NCI-H2029 treated with DMSO at 0.1 percent for 48 hours (cell line): ENCODE measurements at places on chromosomes 3 and 15.

DNA sequence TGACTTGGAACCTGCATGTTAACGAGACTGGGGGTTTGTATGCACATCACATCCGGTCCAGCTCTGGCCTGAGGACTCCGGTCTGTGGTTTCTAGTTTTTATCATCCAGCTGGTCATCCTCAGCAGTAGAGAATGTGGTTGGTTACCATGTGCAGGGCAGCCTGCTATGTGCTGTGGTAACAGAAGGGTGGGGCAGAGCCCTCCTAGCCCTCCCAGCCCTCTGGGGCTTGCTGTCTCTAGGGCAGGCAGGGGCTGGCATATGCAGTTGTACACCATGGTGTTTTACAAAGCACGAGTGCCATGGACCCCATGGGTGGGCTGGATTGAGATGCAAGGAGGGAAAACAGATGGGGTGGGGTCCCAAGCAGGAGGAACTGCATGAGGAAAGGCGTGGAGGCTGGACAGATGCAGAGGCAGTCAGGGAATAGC, 70.2 kb downstream of the APBA2 start:
- no peak for DNase-seq

- no peak for DNase-seq
These were observed 685.7 kb downstream of the MCTP2 start for GRCh38 chr15:94917068-94917467.

GRCh38 chr15:71723344-71723743, 87.0 kb upstream of the NR2E3 start:
- no peak for DNase-seq

- DNase-seq, result no peak
These were observed at the start of gene MYD88 for GRCh38 chr3:38138349-38139190. Gene MYD88 (plus strand): TSS chr3:38138661. CDS start chr3:38138701, 40 bp downstream.

DNA sequence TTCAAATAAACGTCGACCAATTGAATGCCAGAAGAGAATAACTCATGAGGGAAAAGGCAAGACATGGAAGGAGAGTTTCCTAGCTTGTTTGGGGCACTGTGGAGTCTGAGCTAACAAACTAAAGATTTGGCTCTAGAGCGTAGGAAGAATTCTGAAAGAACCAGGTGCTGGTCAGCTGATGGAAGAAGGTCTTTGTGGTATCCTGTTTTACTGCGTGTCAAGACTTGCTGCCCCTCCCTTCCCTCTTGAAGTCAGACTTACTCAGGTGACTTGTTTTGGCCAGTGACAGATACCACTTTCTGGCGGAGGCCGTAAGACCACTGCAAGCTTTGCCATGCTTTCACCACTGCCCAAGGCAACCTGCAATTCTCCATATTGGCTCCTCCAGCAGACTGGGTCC, 673 bp upstream of the HCLS1 start:
- DNase-seq, result no peak

GRCh38 chr3:131989318-131989717, 45.5 kb downstream of the CPNE4 start:
- no peak for DNase-seq

DNA sequence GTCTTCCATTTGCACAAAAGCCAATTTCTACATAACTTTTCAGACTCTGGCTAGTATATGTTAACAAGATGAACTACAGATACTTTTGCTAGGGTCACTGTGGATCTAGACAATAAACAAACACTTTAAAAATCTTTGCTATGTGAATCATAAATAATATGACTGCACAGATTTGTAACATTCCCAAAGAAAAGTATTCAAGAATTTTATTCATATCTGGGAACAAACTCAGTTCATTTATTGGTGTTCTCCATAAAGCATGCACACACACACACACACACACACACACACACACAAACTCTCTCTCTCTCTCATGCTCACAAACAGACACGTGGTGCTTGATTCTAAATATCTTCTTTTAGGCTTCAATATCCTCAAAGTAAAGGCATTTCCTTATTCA, 18.8 kb upstream of the THRB start:
- no peak for DNase-seq

DNA sequence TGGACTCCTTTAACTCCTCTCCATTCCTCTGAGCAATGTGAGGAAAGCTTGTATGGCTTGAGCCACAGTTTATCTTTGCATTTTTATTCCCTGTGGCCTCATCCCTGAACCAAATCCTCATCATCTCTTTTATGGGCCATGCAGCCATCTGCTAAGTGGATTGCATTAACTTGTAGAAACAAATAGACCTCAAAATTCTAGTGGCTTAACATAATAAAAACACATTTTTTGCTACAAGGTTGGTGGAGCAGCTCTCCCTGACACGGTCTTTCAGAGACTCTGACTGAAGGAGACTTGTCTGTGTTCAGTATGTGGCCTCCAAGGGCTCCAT, 135.3 kb downstream of the RPL22L1 start:
- no peak for DNase-seq

GRCh38 chr15:70950953-70951352, 58.3 kb downstream of the LRRC49 start:
- DNase-seq, result no peak

DNA sequence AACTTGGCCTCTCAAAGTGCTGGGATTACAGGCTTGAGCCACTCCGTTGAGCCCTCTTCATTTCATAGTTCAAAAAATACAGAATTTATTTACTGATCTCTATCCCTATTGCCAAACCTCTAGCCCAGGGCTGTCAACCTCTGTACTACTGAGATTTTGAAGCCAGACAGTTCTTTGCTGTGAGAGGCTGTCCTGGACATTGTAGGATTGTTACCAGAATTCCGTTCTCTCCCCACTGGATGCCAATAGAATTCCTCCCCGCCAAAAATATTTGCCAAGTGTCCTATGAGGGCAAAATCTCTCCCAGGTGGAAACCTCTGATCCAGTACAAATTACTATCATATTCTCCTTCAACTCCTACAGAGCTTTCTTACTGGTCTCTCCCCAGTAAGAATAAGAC, 29.6 kb upstream of the ADAMTS9 start:
- no peak for DNase-seq

- DNase-seq, result no peak
These were observed 208.8 kb downstream of the GABRG3 start for GRCh38 chr15:27179789-27180188.

- no peak for DNase-seq
These were observed 1.1 kb downstream of the CNBP start for GRCh38 chr3:129182390-129183185.

GRCh38 chr15:38559131-38559530, 5.5 kb downstream of the RASGRP1 start:
- no peak for DNase-seq

DNA sequence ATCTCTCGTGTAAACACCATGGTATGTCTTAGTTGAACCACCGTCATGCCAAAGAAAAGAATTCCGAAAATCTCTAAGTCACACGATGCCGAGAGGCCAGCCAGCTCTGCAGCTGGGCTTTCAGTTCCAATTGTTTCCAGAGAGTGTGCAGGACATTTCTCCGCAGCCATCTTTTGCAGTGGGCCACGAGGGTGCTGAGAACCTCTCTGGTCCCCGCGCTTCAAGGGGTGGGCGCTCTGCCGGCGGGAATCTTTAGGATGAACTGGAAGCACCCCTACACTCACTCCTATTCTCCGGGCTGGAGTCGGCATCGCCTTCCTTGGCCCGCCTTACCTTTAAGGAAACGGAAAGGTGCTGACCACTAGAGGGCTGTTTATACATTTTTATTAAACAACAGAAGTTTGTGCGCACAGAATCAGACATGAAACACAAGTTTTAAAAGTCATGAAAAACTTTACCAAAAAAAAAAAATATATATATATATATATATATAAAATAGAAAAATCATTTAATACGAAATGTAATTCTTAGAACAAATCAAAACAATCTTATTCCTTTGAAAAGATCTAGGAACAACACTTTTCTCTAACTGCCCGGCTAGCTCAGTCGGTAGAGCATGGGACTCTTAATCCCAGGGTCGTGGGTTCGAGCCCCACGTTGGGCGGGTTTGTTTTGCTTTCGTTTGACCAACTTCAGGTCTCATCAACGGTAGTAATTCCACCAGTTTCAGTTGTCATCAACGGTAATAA, 12.5 kb upstream of the MORF4L1 start:
- peak; percentile 5 for DNase-seq

DNA sequence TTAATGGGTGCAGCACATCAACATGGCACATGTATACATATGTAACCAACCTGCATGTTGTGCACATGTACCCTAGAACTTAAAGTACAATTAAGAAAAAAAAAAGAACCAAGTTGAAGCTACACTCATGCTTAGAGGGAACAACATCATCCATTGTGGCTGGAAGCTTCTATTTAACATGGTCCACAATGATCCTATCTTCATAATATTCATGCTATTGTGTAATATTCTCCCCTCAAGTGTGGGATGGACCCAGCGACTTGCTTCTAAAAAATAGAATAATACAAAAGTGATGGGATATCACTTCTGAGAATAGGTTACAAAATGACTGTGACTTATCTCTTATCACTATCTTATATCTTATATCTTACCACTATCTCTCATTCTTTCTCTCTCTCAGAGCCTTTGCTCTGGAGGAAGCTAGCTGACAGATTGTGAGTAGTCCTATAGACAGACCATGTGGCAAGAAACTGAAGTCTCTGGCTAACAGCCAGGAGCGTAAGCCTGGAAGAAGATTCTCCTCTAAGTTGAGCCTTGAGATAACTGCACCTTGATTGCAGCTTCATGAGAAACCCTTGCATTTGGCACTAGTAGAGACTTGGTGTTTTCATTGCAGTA, 198.5 kb upstream of the MRPL3 start:
- DNase-seq, result no peak

DNA sequence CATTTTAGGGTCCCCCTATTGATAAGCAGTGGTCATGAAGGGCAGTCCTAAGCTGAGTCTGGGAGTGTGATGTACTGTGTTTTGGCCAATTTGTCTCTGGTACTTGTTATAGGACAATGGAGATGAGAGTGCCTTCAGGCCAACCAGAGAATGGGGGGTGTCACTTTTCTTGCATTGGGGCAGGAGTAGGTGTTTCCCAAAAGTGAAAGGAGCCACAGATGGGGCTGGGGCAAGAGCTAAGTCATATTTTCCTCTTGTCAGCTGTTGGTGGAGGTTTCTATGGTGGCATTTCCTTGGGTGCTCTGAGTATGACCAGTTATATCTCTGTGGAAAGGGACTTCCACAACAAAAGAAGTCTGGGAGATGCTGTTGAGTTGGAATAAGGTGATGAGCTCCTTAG, 24.7 kb upstream of the BSN start:
- no peak for DNase-seq

DNA sequence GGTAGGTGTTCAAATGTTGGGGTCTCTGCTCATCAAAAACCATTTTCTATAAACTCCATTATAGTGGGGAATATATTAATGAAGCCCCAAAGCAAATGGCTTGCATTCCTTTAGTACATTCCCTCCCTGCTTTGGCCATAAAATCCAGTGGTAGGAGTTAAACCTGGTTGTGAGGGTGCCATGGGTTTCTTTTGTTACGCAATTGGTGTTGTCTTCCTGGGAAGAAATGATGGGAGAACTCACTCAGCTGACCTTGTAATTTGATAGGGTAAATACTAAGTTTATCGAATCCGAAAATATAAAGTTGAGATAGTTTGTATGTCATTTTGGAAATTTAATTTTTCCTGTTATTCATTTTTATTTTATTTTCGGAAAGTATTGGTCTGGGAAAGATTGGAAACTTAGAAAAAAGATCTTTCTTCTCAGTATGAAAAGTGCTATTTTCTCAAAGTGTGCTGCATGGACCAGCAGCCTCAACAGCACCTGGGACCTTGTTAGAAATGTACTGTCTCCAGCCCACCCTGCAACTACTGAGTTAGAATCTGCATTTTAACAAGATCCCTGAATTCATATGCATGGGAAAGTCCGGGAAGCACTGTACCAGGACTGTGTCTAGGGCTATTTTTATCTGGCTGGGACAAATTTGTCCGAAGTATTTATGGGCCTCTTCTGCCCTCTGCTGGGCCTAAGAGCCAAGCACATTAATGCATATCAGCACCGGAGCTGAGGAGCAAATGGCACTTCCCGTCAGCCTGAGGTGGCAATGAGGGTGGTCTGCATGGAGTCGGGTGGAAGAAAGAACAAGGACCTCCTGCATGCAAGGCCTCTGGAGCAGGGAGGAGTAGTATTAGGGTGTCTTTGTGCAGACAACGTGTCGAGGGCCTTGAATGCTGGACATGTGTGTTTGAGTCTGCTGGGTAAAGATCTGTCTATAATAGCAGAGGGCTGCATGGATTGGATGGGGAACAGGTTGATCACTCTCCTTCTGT, 54.7 kb downstream of the FAM81A start:
- peak; percentile 29 for DNase-seq

GRCh38 chr15:100691321-100691720, 88.9 kb downstream of the ASB7 start:
- no peak for DNase-seq

- DNase-seq, result peak; percentile 31
These were observed 924 bp upstream of the SIN3A start for GRCh38 chr15:75452364-75452864.

- no peak for DNase-seq
These were observed 7.2 kb upstream of the OGG1 start for GRCh38 chr3:9742560-9742959.

- no peak for DNase-seq
These were observed 12.8 kb downstream of the GPR176 start for GRCh38 chr15:39907216-39907615.

DNA sequence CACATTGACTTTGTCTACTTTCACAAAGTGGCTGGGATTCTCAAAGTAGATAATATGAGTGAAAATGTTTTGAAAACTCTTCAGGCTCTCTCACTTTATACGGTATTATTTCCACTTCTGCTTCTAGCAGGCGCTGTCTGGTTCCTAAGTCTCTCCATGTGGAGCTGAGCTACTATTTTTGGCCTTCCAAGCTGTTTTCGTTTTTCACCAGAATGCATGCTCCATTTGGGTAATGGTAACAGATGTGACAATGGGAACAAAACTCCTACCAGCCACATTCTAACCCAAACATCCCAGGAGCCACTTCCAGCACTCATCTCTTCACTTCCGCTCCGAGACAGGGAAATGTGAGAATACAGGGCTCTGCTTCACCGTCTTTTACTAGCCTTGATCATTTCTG, 586.7 kb downstream of the NTRK3 start:
- DNase-seq, result no peak

DNA sequence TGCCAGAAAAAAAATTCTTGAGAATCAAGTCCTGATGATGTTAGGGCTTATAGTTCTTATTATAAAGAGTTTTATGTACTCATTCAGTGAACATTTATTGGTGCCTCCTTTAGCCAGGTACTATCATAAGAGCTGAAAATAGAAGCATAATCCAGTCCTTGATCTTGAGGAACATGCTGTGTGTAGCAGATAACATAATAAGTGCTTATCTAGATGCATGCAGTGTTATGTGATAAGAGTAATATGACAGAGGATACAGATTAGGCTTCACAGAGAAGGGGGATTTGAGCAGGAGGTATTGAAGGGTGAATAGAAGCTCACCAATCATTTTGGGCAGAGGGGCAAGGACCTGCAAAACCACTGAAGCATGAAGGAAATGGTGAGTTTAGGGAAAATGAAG, 1.1 kb downstream of the CCR2 start:
- DNase-seq, result no peak

- no peak for DNase-seq
These were observed 83.8 kb downstream of the MRPL46 start for GRCh38 chr15:88383354-88383753.

DNA sequence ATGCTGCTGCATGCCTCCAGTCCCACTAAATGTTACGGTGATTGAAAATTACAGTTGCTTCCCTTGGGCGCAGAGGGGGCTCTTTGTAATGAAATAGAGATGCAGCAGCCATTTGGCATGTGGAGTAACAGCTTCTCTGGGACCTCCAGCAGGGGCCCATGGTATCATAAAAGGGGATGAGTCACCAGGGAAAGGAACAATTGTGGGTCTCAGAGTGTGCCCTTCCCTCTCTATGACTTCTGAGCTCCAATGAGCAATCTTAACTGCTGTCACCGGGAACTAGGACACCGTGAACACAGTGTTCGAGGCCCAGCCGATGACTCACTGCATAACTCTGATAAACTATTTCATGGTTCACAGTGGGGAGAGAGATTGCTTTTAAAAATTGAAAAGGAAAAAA, 164.8 kb upstream of the NUDT16 start:
- no peak for DNase-seq
